ENCODE measurements at places on chromosomes 5 and 9. TPM values are rescaled to one million over a fixed set of nuclear protein-coding genes. Genes with fewer than 3 reads are reported as not detected.

PCDHGB4 gene
- total RNA-seq, result 2.1 TPM

WDR38 gene
- total RNA-seq, result not detected

SERF1A gene
- 0.53 TPM for total RNA-seq

PDE8B gene
- not detected for total RNA-seq

TRIM36 gene
- total RNA-seq, result 0.77 TPM

SLC36A3 gene
- total RNA-seq, result not detected

SPATA31A3 gene
- not detected for total RNA-seq

CTXN3 gene
- not detected for total RNA-seq

SLCO4C1 gene
- 0.38 TPM for total RNA-seq

DNA sequence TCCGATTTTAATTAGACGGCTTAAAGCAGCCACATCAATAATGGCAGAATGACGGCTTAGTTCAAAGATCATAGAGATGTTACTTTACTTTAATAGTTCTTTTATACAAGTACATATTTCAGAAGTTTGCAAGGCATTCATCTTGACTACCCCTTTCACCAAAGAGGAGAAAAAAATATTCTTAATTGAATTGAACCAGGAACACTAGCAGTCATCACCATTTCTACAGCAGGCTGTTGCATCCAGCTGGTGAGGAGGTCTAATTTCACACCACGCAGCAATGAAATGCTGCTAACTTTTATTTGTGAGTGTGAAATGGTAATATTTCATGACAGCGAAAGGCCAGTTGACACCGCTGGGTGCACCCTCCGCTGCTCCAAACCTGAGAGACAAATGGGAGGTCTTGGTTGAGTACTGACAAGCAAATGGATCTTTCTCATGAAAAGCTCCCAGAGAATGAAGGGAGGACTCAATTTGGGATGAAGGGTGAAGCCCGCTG lies 322.2 kb downstream of the GLIS3 start:
- no peak for DNase-seq

GRCh38 chr5:137595396-137596079 lies 96.4 kb upstream of the SPOCK1 start:
- no peak for DNase-seq

DNA sequence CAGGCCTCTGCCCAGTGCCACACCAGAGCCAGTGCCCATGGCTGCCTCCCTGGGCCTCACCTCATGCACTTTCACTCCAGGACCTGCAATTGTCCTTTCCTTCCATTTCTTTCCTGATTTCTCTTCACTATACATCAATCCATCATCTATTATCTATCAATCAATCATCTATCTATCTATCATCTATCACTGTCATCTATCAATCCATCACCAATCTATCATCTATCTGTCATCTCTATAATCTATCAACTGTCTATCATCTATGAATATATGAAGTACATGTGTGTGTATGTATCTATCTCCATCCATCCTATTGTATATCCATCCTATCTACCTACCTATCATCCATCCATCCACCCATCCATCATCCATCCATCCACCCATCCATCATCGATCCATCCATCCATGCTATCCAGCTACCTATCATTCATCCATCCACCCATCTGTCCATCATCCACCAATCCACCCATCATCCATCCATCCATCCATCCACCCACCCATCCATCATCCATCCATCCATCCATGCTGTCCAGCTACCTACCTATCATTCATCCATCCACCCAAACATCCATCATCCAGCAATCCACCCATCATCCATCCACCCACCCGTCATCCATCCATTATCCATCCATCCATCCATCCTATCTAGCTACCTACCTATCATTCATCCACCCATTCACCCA lies 26.9 kb downstream of the SLC6A3 start:
- no peak for DNase-seq

DNA sequence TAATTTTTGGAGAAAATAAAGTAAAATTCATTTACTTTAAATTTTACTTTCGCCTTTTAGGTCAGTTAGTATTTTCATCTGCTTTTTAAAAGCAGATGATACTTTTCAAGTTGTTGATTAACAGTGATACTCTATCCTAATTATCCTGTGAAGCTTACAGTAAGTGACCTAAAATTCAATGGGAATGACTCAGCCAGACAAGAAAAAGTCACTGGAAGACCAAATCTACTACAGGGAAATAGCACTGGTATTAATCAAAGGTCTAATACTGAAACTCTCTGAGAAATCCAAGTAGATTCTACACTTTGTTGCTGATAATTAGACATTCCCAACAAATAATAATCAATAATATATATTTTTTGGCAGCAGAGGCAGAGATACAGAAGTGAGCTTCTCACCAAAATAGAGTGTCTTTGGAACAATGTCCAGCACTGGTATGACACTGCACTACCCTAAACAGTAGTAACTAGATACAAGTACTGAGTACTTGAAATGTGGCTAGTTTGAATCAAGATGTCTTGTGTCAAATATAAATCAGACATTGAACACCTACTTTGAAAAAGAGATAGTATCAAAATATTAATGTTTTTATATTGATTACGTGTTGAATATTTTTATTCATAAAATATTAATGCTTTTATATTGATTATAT lies 22.8 kb upstream of the ELL2 start:
- peak; percentile 60 for DNase-seq

GRCh38 chr5:145975361-145976066 lies 39.1 kb downstream of the SH3RF2 start:
- peak; percentile 95 for DNase-seq

DNA sequence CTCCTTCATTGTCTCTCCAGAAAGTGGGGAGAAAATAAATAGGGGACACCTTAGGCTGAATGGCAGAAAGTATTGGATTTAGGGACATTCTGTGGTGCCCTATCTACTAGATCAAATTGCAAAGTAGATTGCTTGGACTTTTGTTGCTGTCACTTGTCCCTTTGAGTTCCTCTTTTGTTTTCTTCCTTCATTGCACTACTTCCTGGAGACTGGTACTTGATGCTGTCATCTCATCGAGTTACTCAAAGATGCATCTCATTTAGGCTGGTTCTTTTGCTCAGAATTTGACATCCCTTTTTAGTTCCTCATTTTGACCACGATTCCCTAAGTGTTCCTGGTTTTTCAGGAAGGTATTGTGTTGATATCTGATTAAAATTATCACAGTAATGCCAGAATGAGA lies 137.6 kb downstream of the ADGRV1 start:
- DNase-seq, result no peak

- DNase-seq, result no peak
Measured at GRCh38 chr9:15501179-15501578, 9.6 kb downstream of the PSIP1 start.
